CD4-positive, alpha-beta T cell treated with Interferon gamma for 1 hour (primary cell): ENCODE measurements at places on chromosomes 5 and 9.

GRCh38 chr9:93674580-93675335 lies 98.4 kb downstream of the PHF2 start:
- DNase-seq: no peak

GRCh38 chr9:74463825-74464224 lies 33.3 kb upstream of the RORB start:
- no peak for DNase-seq

GRCh38 chr5:178450121-178451028 lies 139.8 kb downstream of the COL23A1 start:
- DNase-seq: no peak

- no peak for DNase-seq
Measured at GRCh38 chr5:71482132-71482531, 26.7 kb downstream of the BDP1 start.

DNA sequence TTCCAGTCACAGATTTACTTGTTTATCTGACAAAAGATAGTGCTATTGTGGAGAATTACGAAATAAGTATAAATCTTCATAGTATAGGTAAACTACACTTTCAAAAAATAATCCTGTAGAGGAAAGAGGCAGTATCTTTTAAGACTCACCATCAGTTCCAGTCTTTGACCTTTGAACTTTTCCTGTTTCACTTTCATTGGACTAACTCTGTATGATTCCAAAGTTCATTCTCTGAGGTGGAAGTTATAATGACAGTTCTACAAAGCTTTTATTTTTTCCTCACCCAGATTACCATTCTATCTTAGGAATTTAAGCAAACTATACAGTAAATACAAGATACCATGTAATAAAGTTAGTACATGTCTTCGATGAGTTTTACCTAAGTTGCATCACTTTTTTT lies 901.3 kb upstream of the SEMA6A start:
- no peak for DNase-seq
